T47D (cell line): ENCODE measurements at places on chromosomes 5 and 9.

- DNase-seq: no peak
Measured at GRCh38 chr5:64952951-64953673, 184.4 kb downstream of the CWC27 start.

DNA sequence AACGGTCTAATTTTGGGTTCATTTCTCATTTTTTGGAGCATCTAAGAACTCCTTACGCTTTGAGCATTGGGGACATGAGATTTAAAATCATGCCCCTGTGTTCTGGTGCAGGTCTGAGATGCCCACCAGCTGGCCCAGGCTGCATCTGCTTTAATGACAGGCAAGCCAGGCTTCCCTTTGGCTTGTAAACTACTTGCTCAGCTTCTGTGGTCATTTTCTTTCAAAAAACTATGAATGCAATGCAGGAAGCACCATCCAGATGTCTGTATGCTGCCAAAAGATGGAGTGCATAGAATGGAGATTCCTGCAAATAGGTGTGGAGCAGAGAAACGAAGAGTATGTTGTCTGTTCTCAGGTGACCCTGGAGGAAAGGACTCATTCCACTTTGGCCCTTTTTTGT is 399.9 kb upstream of the ADAMTSL1 start:
- DNase-seq: no peak

DNA sequence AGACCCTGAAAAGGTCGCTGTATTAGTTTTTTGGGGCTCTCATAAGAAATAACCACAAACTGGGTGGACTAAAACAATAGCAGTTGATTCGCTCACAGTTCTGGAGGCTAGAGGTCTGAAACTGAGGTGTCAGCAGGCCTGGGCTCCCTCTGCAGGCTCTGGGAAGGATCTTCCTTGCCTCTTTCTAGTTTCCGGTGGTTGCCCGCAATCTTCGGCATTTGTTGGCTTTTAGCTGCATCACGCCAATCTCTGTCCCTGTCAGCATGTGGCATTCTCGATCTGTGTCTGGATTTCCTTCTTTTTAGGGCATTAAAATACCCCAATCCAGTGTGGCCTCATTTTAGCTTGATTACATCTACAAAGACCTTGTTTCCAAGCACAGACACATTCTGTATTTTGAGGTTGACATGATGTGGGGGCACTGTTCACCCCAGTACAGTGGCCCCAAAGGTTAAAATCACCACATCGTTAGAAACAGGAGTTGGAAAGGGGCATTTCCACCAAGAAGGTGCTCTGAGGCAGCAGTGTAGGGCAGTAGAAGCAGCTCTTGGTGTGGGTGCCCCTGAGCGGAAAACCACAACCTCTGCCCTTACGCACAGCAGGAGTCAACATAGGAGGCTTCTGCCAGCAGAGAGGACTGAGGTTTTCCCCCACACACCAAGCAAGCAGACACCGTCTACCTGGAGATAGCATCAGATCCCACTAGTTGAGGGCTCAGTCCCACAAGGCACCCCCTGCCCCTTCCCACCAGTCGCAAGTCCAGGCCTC is 13.5 kb downstream of the ZNF79 start:
- no peak for DNase-seq

- DNase-seq: no peak
Measured at GRCh38 chr5:160278343-160278742, 34.0 kb downstream of the CCNJL start.

GRCh38 chr5:131679911-131680310 is 44.9 kb upstream of the RAPGEF6 start:
- DNase-seq: no peak

- no peak for DNase-seq
Measured at GRCh38 chr9:87237336-87237735, 260.3 kb upstream of the DAPK1 start.

GRCh38 chr5:9165546-9165945 is 380.3 kb downstream of the SEMA5A start:
- no peak for DNase-seq

- peak; percentile 97 for DNase-seq
Measured at GRCh38 chr5:134439210-134439654, 27.6 kb upstream of the CDKN2AIPNL start.

DNA sequence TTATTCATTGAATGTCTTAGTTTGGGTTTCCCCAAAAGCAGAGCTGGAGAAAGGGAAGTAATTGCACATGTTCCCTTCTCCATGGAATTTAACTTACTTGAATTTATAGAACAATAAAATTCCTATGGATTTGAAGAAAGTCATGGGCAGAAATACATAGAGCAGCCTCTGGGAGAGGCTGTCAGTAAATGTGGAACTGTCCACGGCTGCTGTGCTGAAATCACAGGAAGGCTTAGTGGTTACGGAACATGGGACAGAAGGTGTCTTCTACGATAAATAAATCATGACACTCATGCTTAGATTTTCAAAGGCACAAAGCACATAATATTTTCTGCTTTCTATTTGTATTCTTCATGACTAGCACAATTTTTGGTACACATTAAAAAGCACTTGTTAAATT is 440.6 kb upstream of the IZUMO3 start:
- peak; percentile 54 for DNase-seq

- no peak for DNase-seq
Measured at GRCh38 chr5:138952962-138953361, 77.8 kb upstream of the LRRTM2 start.
